ENCODE measurements at places on chromosomes 3 and 15.
A peak's percentile ranks its signal among the peaks of the same experiment; 100 is the strongest.

- DNase-seq, result peak; percentile 52
Measured at GRCh38 chr3:72081471-72082185, 296.7 kb upstream of the PROK2 start.

- DNase-seq, result peak; percentile 27
Measured at GRCh38 chr15:70646169-70646568, 117.2 kb downstream of the UACA start.

DNA sequence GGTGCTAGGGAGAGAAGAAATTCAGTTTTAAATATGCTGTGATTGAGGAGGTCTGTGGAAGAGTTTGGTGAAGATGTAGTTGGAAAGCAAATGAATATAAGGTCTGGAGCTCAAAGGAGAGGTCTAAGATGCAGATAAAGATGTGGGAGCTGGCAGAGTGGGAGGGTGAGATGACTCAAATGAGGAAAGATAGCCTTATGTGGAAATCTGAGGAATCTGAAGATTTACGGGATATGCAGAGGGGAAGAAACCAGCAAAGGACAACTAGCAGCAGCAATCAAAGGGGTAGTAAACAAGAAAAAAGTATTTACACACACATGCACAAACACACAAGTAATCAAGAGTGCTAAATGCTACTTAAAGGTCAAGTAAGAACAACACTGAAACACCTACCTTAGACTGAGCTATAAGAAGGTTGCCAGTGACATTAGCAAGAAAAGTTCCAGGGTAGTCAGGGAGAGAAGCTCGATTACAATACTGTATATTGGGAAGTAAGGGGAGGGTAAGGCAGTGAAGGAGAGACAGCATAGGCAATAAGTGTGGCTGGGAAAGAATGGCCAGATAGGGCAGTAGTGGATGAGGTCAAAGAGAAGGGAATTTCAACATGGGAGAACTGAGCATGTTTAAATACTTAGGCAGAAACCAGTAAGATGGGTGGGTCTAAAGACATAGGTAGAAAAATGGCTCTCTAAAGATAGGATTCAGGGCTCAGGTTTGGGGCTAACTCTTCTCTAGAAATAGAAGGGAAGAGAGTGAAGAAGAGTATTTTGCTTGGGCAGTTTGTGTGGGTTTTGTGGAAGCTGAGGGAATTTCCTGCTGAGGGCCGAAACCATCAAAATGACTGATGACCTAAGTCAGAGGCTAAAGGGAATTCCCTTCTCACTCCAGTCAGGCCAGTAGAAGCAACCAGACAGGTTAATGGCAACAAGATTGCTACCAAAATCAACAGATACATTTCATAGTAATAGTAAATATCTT lies 8.9 kb downstream of the CMTM6 start:
- peak; percentile 86 for DNase-seq

- peak; percentile 73 for DNase-seq
Measured at GRCh38 chr15:85730001-85730820, 64.5 kb downstream of the KLHL25 start.

GRCh38 chr3:9244495-9245183 lies 4.8 kb downstream of the SRGAP3 start:
- no peak for DNase-seq

GRCh38 chr3:192408007-192408646 lies 319.2 kb downstream of the FGF12 start:
- no peak for DNase-seq

- DNase-seq, result no peak
Measured at GRCh38 chr3:157872902-157873301, 233.3 kb downstream of the SHOX2 start.

- DNase-seq, result peak; percentile 8
Measured at GRCh38 chr3:5754602-5755001, 567.1 kb downstream of the EDEM1 start.

DNA sequence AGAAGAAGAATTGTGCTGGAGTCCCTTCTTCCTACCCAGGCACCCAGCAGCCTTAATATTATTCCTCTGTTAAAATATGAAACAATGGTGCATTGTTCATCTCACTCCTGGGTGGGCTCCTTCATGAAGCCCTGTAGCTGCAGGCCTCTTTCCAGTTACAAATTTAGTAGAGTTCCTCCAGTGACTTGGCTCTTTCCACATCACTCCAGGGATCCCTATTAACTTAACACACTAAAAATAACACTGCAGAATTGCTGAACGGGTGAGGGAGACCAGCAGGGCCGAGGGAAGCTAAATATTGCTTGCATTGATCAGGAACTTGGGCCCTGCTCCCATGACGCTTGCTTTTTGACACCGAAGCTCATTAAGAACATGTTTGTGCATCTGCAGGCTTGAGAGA lies 142.3 kb downstream of the PDCD6IP start:
- no peak for DNase-seq

DNA sequence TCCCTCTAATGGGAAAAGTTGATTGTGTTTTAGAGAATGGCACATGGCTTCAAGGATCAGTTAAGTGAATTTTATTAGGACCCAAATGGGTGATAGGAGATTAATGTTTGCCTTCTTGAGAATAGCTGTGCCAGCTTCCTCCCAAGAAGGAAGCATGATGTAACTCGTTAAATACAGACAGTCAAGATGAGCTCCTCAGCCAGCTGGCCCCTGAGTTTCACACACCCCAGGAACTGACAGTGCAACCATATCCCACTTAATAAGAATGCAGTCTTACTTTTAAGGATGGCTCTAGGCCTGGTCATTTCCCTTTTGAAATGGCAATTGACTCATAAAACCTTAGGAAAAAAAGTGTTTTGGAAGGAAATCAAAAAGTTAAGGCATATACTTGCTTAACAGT lies 472.8 kb upstream of the KCNMB2 start:
- DNase-seq, result no peak

DNA sequence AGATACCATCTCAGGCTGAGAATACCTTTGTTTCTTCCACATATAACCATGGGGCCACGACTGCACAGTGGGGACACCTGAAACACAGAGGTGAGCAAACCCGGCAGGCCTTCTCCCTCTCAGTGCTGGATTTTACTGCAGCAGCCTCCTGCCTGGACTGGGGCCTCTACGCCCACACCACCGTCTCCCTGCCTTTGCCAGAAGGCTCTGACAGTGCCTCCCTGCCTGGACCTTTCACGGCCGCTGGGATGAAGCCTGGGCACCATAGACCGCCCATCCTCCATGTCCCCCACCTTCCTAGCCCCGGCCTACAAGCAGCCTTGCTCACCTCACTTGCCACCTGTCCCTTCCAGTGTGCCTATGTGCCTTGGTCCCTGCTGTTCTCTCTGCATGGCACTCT lies 214.3 kb downstream of the NFKBIZ start:
- DNase-seq, result no peak

Measured in suppressor macrophage treated with lipopolysaccharide for 4 hours (primary cell).